ENCODE measurements at places on chromosomes 13 and 19.

DNA sequence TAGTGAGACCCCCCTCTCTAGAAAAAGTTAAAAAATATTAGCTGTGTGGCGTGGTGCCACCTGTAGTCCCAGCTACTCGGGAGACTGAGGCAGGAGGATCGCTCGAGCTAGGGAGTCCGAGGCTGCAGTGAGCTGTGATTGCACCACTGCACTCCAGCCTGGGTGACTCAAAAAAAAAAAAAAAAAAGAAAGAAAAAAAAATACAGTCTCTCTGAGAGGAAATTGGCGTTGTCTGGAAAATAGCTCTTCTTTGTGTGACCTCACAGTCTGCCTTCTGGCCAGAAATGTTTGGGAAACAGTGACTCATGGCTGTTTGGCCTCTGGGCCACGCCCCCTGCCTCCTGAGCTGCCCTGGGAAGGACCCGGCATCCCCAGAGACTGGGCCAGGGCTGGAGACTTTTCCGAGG lies 10.7 kb downstream of the MARCHF2 start:
- DNase-seq = peak; percentile 98

GRCh38 chr13:31987535-31988170 lies 43.9 kb upstream of the FRY start:
- no peak for DNase-seq

- DNase-seq = no peak
Measured at GRCh38 chr19:46745521-46746280, at the start of gene FKRP. TSS of gene FKRP (plus strand) at chr19:46746057. CDS start at chr19:46755451, 9,394 bp downstream.

DNA sequence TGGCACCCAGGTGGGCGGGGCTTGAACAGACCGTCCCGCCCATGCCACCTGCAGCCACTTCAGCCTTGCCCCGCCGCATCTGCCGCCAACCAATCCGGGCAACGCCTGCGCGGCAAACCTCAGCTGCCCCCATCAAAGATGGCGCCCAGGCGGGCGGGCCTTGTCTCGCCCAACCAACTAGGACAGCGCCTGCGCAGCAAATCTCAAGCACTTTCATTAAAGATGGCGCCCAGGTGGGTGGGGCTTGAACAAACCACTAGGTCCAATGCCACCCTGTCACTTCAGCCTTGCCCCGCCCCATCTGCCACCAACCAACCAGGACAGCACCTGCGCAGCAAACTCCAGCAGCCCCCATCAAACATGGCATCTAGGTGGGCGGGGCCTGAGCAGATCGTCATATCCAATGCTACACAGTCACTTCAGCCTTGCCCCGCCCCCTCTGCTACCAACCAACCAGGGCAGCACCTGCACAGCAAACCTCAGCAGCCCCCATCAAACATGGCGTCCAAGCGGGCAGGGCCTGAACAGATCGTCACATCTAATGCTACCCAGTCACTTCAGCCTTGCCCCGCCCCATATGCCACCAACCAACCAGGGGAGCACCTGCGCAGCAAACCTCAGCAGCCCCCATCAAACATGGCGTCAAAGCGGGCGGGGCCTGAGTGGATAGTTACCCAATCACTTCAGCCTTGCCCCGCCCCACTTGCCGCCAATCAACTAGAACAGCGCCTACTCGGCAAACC lies 1.4 kb downstream of the PEG3 start:
- peak; percentile 25 for DNase-seq

DNA sequence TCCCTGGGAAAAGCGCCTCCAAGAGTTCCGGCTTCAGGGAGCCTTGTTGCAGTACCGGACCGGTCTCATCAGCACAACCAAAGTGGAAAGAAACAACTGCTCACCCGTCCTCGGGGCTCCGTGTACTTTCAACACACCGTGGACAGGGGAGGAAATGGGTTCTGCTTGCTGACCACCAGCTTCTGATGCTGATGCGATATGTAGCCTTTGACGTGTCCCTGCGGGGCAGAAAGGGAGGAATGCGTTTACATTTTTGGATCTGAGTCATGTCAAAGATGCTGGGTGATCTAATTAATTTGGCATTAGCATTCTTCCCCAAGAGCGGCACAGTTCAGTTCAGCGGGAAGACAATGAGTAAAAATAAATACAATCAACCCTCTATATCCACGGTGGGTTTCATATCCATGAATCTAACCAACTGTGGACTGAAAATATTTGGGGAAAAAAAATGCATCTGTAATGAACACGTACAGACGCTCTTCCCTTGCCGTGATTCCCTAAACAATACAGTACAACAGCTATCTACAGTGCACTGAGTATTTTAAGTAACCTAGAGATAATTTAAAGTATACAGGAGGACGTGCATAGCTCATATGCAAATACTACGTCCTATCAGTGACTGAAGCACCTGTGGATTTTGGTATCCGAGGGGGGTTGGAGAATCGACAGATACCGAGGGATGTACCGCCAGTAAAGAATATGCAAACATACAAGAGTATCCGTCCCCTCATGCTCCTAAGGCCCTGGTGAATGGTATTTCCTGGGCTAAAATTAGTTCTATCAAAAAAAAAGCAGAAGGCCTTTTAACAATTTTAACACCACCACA lies 19.8 kb downstream of the PROZ start:
- peak; percentile 92 for DNase-seq

DNA sequence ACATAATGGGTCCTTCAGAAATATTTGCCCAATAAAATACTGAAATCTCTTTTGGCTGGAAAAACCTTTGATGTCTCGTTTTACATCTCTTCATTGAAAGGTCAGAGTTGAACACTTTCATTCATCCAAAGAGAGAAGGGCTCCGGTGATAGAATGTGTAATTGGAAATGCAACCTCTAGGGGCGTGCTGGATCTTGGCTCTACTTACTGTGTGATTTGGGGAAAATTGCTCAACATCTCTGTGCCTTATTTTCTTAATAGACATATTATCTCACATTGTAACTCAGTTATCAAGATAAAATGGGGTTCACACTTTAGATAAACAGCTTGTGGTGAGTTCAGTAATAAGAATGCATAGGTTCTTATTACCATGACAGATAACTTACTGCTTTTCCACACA lies 1444.1 kb downstream of the SLITRK5 start:
- no peak for DNase-seq

- DNase-seq = no peak
Measured at GRCh38 chr13:96783511-96783910, 210.8 kb downstream of the OXGR1 start.

- DNase-seq = peak; percentile 73
Measured at GRCh38 chr19:1057176-1057855, 9.7 kb upstream of the ARHGAP45 start.

DNA sequence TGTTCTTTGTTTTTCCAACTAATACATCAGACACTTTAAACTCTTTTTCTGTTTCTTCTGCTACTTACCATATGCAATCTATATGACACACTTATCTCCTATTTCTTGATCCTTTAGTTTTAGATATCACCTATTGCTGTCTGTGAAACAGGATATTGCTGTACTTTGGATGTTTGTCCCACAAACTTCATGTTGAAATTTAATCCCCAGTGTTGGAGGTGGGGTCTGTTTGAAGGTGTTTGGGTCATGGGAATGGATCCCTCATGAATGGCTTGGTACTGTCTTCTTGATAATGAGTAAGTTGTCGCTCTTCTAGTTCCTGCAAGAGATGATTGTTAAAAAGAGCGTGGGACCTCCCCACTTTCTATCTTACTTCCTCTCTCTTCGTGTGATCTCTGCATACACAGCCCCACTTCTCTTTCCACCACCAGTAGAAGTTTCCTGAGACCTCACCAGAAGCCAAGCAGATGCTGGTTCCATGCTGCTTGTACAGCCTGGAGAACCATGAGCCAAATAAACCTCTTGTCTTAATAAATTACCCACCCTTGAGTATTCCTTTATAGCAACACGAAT lies 244.2 kb downstream of the NHLRC3 start:
- DNase-seq = no peak

Measured in fibroblast of gingiva (primary cell).